Smooth muscle cell of bladder (primary cell): ENCODE measurements at places on chromosomes 5 and 9. TPM values are rescaled to one million over a fixed set of nuclear protein-coding genes. Genes with fewer than 3 reads are reported as not detected.

Gene CNTNAP3
- 0.18 and 1.1 TPM in 2 replicates for total RNA-seq

Gene CFAP90
- total RNA-seq = 0.18 TPM in 1 of 2 replicates, not detected in the other

Gene TRPM3
- total RNA-seq = 0.85 and 0.92 TPM in 2 replicates

Gene NIPAL4
- total RNA-seq = 0.14 TPM in 1 of 2 replicates, not detected in the other

Gene GLDC
- 1.4 TPM in 1 of 2 replicates, not detected in the other for total RNA-seq

Gene KIF24
- 0.43 and 0.55 TPM in 2 replicates for total RNA-seq

Gene PCDHA1
- total RNA-seq = under 0.01 TPM in 2 replicates

Gene SCGB3A2
- total RNA-seq = not detected in 2 replicates

Gene FSD1L
- total RNA-seq = 3.0 and 4.1 TPM in 2 replicates

Gene MTRR
- 23.9 and 25.2 TPM in 2 replicates for total RNA-seq

Gene C5orf63
- 1.3 and 3.7 TPM in 2 replicates for total RNA-seq

Gene GSN
- 400 and 411 TPM in 2 replicates for total RNA-seq

Gene PTPN3
- total RNA-seq = under 0.01 and 0.57 TPM in 2 replicates

Gene FAM151B
- 7.9 and 8.0 TPM in 2 replicates for total RNA-seq

Gene NME5
- total RNA-seq = 1.6 and 2.1 TPM in 2 replicates

Gene CYFIP2
- total RNA-seq = 8.1 and 8.8 TPM in 2 replicates

Gene TMEM171
- 0.46 and 1.1 TPM in 2 replicates for total RNA-seq

Gene PRUNE2
- total RNA-seq = 9.2 and 15.1 TPM in 2 replicates

Gene GOLM1
- 56.9 and 81.4 TPM in 2 replicates for total RNA-seq

Gene FRMD3
- total RNA-seq = 0.14 and 0.18 TPM in 2 replicates

Gene SDHA
- total RNA-seq = 128 and 130 TPM in 2 replicates

Gene RANBP3L
- 0.09 TPM in 1 of 2 replicates, not detected in the other for total RNA-seq

Gene DELE1
- total RNA-seq = 32.4 and 32.7 TPM in 2 replicates

Gene SLC6A18
- total RNA-seq = not detected in 2 replicates

Gene DND1
- total RNA-seq = 0.14 TPM in 1 of 2 replicates, not detected in the other

Gene ORM2
- not detected in 2 replicates for total RNA-seq

Gene TARS1
- 279 and 323 TPM in 2 replicates for total RNA-seq

Gene IPPK
- total RNA-seq = 12.1 and 13.9 TPM in 2 replicates
